ENCODE measurements at places on chromosomes 4 and X.

DNA sequence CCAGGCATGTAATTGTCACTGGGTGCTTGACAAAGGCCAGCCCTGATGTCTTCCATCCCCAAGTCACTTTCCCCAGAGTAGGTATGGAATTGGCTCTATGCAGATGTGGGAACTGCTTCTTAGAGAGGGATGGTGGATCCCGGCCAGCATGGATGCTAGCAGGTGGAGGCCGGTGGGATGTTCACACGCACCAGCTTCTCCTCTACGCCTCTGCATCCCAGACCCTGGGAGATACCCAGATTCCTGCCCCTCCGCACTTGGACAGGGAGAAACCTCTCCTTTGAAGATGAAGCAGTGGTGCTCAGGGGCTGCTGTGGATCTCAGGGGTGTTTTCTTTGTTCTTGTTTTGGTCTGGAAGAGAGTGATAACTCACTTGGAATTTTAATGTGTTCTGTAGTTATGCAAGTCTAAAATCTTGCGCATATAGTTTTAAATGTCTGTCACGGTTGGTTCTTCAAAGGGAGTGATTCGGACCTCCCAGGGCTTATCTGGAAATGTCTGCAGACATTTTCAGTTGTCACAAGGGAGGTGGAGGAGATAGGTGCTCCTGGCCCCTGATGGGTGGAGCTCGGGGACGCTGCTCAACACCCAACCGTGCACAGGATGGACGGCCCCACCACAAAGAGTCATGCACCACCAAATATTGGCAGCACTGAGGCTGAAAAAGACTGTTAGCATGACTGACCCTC, 308.0 kb downstream of the DHRSX start:
- H3K4me3 ChIP-seq: no peak overlapping the region
- H3K4me1 ChIP-seq: no peaks in the 10 kb centered on the region
- no peaks in the 10 kb centered on the region for H3K27me3 ChIP-seq
- no peaks in the 10 kb centered on the region for H3K36me3 ChIP-seq
- no peak overlapping the region for H3K27ac ChIP-seq

DNA sequence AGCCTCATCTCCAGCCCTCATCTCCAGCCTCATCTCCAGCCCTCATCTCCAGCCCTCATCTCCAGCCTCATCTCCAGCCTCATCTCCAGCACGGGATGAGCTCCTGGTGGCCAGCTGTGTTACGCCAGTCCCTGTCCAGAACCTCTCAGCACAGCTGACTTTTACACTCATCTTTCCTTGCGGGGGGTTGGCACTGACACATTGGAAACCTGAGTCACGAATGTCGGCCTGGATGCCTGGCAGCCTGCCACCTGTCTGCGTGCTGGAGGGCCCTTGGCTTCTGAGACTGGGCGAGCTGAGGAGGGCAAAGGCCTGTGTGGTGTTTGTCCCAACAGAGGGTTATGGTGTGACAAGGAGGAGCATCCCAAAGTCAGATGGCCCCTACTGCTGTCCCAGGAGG, 66.1 kb upstream of the HGFAC start:
- no peak overlapping the region for H3K4me3 ChIP-seq
- no peaks in the 10 kb centered on the region for H3K36me3 ChIP-seq
- peaks cover 13% of the 10 kb centered on the region for H3K4me1 ChIP-seq
- no peak overlapping the region for H3K27ac ChIP-seq
- no peak for DNase-seq

- DNase-seq: no peak
- no peak overlapping the region for H3K4me3 ChIP-seq
Observed at GRCh38 chr4:118367361-118367760, 14.6 kb upstream of the PRSS12 start.

GRCh38 chr4:42281324-42282020, 115.8 kb upstream of the SHISA3 start:
- no peaks in the 10 kb centered on the region for H3K4me1 ChIP-seq
- no peaks in the 10 kb centered on the region for H3K27me3 ChIP-seq
- no peak for DNase-seq
- H3K4me3 ChIP-seq: no peak overlapping the region
- H3K36me3 ChIP-seq: no peaks in the 10 kb centered on the region

DNA sequence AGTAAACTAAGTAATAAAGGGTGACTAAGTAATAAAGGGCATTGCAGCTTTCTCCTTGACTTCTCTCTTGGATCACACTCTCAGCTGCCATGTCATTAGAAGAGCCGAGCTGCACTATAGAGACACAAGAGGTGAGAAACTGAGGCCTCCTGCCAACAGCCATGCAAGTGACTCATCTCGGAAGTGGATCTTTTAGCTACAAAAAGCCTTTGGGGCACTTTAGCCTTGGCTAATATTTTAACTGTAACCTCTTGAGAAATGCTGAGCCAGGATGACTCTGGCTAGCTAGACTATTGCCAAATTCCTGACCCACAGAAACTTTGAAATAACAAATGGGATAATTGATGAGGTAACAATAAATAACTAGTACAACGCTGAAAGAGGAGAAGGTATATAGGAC, 1.5 kb upstream of the NEIL3 start:
- H3K36me3 ChIP-seq: no peaks in the 10 kb centered on the region
- H3K27ac ChIP-seq: no peak overlapping the region
- DNase-seq: no peak
- no peak overlapping the region for H3K4me3 ChIP-seq
- H3K4me1 ChIP-seq: no peaks in the 10 kb centered on the region

DNA sequence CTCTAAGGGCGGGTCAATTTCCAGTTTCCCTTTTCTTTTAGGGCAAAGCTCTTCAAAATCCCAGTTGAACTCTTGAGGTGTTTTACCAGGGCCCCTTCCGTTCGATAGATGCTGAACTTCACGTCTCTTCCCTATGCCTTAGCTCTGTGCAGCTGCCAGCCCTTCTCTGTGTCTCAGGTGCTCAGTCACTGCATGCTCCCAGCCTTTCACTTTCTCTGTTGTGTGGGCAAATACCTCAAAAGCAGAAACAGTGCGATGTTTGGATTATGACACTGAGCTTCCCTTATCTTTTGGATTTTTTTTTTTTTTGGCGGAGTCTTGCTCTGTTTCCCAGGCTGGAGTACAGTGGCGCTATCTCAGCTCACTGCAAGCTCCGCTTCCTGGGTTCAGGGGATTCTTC, 108.5 kb downstream of the CLDN22 start:
- no peaks in the 10 kb centered on the region for H3K36me3 ChIP-seq
- no peaks in the 10 kb centered on the region for H3K4me1 ChIP-seq
- H3K27ac ChIP-seq: no peak overlapping the region
- DNase-seq: no peak

- DNase-seq: no peak
- no peak overlapping the region for H3K4me3 ChIP-seq
- H3K27me3 ChIP-seq: no peaks in the 10 kb centered on the region
Observed at GRCh38 chr4:5157791-5158770, 106.8 kb downstream of the STK32B start.

DNA sequence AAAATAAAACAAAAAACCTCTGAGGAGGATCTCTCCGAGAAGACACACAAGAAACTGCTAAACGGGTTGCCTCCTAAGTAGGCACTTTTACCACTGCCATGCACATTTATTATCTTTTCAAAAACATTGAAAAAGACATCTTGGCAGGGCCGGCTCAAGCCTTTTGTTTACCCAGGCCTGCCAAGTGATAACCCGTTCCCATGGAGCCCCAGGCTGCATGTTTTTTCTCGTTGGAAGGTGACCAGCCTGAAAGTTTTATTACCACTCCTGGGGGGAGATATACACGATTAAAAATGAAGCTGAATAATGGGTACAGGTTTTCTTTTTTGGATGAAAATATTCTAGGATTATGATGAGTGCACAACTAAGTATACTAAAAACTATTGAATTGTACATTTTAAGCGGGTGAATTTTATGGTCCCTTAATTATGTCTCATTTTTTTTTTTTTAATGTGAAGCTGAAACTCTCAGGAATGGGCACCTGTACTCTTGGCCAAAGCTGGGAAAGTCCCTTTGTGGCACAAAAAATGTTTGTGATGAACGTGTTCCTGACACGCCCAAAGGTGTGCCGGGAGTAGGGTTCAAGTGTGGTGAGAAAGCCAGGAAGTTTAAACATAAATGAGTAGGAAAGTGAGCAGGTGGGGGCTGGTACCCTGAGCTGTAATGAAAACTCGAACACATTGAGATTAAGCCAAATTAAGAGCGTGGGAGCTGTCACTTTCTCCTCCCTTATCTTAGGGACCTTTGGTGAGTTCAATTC, 1.5 kb upstream of the MAP7D2 start:
- no peaks in the 10 kb centered on the region for H3K27me3 ChIP-seq
- no peaks in the 10 kb centered on the region for H3K36me3 ChIP-seq
- H3K4me3 ChIP-seq: no peak overlapping the region
- peaks cover 6% of the 10 kb centered on the region for H3K4me1 ChIP-seq

- H3K27me3 ChIP-seq: no peaks in the 10 kb centered on the region
- H3K36me3 ChIP-seq: no peaks in the 10 kb centered on the region
- H3K27ac ChIP-seq: no peak overlapping the region
- H3K4me3 ChIP-seq: no peak overlapping the region
Observed at GRCh38 chrX:112368371-112368770, 285.8 kb upstream of the TRPC5 start.

GRCh38 chr4:125784741-125785140, 470.0 kb downstream of the FAT4 start:
- no peak overlapping the region for H3K27ac ChIP-seq
- no peaks in the 10 kb centered on the region for H3K27me3 ChIP-seq
- no peaks in the 10 kb centered on the region for H3K36me3 ChIP-seq
- H3K4me3 ChIP-seq: no peak overlapping the region
- H3K4me1 ChIP-seq: no peaks in the 10 kb centered on the region
- DNase-seq: no peak

DNA sequence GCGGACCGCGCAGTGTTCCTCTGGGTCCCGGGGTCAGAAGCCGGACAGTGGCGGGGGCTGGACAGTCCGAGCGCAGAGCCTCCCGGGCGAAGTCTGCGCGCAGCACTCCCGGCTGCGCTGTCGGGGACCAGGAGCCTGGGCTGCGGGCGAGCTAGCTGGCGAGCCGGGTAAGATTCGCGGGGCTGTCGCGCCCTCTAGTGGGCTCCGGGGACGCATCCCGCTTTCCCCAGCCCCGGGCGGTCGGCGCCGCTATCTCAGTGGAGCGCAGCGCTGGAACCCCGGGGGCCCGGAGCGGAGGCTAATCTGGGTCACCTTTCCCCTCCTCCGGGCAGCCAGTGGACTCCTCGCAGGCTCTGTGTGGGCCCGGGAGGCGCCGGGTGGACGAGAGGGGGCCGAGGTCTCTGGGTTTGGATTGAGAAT, 4.2 kb downstream of the PDGFRA start:
- peak overlapping the region; percentile 82 for H3K27ac ChIP-seq
- H3K27me3 ChIP-seq: no peaks in the 10 kb centered on the region
- H3K4me3 ChIP-seq: peak overlapping the region; percentile 68
- no peaks in the 10 kb centered on the region for H3K36me3 ChIP-seq
- DNase-seq: peak; percentile 86

DNA sequence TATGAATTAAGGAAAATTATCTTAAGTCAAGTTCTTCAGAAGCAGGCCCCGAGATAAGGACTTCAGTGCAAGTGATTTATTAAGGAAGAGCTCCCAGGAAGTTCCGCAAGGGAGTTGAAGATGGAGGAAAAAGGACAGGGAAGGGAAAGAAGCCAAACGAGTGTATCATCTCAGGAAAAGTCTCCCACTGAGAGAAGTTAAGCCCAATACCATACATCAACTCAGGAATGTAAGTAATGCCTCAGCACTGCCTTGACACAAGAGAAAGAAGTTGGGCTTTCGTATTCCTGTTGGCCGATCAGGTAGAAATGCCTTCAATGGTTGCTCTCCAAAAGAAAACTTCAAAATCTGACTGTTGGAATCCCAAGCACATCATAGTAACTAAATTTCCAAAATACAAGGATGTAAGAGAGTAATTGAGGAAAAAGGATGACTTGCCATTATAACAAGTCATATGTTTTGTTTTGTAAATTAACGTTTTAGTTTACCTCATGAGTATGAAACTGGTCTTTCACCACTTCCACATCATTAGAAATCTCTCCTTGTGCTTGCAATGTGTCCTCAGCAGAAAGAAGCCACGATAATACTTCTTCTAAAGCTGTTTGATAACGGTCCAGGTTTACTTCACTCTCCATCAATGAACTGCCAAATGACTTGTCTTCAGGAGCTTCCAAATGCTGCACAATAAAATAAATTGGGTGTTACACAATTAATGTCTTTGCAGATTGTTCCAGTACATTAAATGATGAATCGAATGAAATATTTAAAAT, 566.7 kb downstream of the DMD start:
- H3K4me3 ChIP-seq: no peak overlapping the region
- no peaks in the 10 kb centered on the region for H3K27me3 ChIP-seq
- DNase-seq: no peak

DNA sequence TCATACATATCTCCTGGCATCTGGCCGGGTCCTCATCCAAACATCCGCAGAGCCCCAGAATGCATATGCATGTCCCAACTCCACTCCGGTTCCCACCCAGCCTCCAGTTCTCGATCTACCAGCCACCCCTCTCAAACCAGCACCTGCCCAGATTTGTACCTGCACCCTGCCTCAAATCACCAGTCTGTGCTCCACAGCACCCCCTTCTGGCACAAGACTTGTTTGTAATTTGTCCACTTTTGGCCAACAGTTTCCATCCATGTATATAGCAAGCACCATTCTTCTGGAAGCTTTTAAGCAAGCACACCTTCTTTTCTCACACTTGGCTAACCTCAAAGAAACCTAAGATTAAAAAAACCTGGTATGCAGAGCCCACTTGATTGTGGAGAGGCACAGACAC, 644.1 kb downstream of the MID1IP1 start:
- no peaks in the 10 kb centered on the region for H3K27me3 ChIP-seq
- H3K4me3 ChIP-seq: no peak overlapping the region
- no peaks in the 10 kb centered on the region for H3K36me3 ChIP-seq
- H3K27ac ChIP-seq: no peak overlapping the region
- DNase-seq: no peak
- no peaks in the 10 kb centered on the region for H3K4me1 ChIP-seq

DNA sequence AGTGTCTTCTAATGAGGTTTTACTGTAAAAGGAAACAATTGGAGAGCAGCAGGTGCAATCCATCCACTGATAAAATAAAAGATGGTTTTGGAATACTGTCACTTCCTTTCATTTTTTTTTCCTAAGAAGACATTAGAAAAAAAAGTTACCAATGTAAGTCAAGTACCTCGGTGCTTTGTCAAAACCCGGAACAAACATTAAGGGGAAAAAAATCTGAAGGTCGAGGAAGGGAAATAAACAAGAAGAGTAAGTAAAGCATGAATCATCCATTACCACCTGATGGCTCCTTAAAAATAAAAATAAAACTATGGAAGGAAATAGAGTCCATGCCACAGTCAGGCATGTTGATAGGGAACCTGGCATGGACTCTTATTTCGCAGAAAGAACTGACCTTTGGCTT, 15.3 kb upstream of the XPNPEP2 start:
- no peaks in the 10 kb centered on the region for H3K36me3 ChIP-seq
- DNase-seq: no peak
- H3K27ac ChIP-seq: no peak overlapping the region
- no peaks in the 10 kb centered on the region for H3K27me3 ChIP-seq
- H3K4me3 ChIP-seq: no peak overlapping the region

GRCh38 chr4:29578329-29578728, 1141.8 kb upstream of the PCDH7 start:
- no peaks in the 10 kb centered on the region for H3K27me3 ChIP-seq
- no peak for DNase-seq
- H3K4me1 ChIP-seq: no peaks in the 10 kb centered on the region
- no peaks in the 10 kb centered on the region for H3K36me3 ChIP-seq
